ENCODE measurements at places on chromosomes 7 and 10.

DNA sequence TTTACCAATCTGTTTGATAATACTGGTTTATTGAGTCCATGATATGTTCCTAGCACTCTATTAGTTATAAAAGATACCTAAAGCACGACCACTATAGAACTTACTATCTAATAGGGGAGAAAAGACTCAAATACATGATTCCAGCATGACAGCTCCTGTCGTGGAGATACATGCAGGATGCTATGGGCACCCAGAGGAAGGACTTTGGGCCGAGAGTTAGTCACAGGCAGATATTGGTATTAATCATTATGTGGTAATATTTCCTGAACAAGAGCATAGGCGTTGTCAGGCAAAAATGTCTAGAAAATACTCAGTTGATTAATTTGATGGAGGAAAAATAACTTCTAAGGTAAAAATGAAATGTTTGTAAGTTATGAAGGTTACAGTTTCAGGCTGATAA is 31.8 kb downstream of the CNNM2 start:
- no peak for DNase-seq
- H3K36me3 ChIP-seq: no peaks in the 10 kb centered on the region
- H3K4me3 ChIP-seq: no peak overlapping the region
- no peaks in the 10 kb centered on the region for H3K4me1 ChIP-seq

DNA sequence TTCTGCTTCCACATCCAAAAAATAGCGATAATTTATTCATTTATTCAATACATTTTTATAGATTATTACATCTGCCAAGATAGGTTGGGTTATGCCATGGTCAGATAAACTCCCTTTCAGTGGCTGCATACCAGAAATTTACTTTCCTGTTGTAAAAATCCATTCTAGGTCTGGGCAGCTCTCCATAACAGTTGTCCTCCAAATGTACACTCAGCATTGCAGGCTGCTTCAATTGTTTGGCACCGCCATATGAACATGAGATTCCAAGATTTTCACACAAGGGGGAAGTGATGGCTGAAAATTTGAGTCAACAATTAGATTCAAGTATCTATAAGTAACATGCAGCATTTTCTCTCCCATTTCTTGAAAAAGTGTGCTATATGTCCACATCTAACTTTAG is 568.7 kb downstream of the ETV1 start:
- no peak overlapping the region for H3K27ac ChIP-seq
- H3K4me3 ChIP-seq: no peak overlapping the region
- no peaks in the 10 kb centered on the region for H3K36me3 ChIP-seq
- no peak for DNase-seq
- no peaks in the 10 kb centered on the region for H3K4me1 ChIP-seq

DNA sequence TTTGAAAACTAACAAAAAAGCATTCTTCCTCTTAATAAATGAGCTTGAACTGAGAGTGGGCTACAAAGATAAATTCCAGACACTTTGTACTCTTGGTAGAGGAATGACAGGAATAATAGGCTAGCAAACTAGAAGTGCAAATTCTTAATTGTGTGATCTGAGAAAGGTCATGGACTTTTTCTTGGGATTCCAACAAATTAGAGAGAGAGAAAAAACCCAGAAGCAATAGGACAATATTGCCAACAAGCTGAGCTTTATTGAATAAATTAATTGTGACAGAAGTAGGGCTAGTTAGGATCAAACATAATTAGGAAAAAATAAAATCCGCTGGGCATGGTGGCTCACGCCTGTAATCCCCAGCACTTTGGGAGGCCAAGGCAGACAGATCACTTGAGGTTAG is 41.4 kb upstream of the LAMB1 start:
- no peaks in the 10 kb centered on the region for H3K27me3 ChIP-seq
- no peak overlapping the region for H3K27ac ChIP-seq
- no peaks in the 10 kb centered on the region for H3K4me1 ChIP-seq
- no peak for DNase-seq
- H3K36me3 ChIP-seq: no peaks in the 10 kb centered on the region
- no peak overlapping the region for H3K4me3 ChIP-seq

DNA sequence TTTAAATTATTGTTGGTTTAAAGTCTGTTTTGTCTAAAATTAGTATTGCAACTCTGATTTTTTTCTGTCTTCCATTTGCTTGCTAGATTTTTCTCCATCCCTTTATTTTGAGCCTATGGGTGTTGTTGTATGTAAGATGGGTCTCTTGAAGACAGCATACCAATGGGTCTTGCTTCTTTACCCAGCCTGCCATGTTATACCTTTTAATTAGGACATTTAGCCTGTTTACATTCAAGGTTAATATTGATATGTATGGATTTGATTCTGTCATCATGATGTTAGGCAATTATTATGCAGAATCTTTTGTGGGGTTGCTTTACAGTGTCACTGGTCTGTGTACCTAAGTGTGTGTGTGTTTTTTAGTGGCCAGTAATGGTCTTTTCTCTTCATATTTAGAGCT is 281.4 kb upstream of the CSTF2T start:
- no peaks in the 10 kb centered on the region for H3K36me3 ChIP-seq
- DNase-seq: no peak
- no peak overlapping the region for H3K27ac ChIP-seq
- peaks cover 1% of the 10 kb centered on the region for H3K4me1 ChIP-seq
- no peak overlapping the region for H3K4me3 ChIP-seq

- H3K4me3 ChIP-seq: peak overlapping the region; percentile 47
- no peak overlapping the region for H3K27ac ChIP-seq
- H3K27me3 ChIP-seq: no peaks in the 10 kb centered on the region
- no peaks in the 10 kb centered on the region for H3K36me3 ChIP-seq
- no peak for DNase-seq
Measured at GRCh38 chr7:158976468-158976848, 120.1 kb downstream of the DYNC2I1 start.

DNA sequence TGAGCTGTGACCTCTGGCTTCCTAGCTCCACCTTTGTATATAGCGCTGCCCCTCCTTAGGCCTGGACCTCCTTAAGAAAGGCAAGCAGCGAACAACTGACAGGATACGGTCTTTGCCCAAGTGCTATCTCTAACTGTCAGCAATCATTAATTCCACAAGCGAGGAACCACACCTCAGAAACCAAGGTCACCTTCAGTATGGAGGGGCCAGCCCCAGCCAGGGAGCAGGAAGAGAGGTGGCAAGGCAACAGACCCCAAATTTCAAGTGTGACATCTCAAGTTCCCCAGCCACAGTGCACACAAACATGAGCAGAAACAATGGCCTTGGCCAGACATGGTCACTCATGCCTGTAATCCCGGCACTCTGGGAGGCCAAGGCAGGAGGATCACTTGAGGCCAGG is 4.8 kb upstream of the AOC1 start:
- no peaks in the 10 kb centered on the region for H3K4me1 ChIP-seq
- DNase-seq: no peak
- no peak overlapping the region for H3K4me3 ChIP-seq
- no peak overlapping the region for H3K27ac ChIP-seq
- H3K36me3 ChIP-seq: no peaks in the 10 kb centered on the region
- no peaks in the 10 kb centered on the region for H3K27me3 ChIP-seq

DNA sequence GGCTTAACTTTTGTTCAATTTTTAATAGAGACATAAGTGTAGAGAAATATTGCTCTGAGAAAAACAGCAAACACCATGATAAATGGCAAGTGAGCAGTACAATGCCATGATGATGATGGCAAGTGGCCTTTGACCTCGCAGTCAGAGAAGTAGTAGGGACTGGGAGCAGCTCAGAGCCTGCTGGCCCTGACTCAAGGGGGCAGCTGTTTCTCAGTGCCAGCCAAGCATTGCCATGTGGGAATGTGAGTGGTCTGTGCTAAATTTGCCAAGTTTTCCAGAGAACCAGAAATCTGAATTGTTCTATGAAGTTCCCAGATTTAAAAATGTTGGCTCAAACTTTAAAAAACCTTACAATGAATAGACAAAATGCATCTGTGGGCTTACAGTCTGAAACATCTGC is 187.9 kb downstream of the BICC1 start:
- no peak for DNase-seq
- no peak overlapping the region for H3K27ac ChIP-seq
- H3K36me3 ChIP-seq: no peaks in the 10 kb centered on the region

- H3K36me3 ChIP-seq: 0 out of 2 replicates have a peak, but pooled peaks cover 3% of the 10 kb centered on the region
- H3K27me3 ChIP-seq: no peaks in the 10 kb centered on the region
- H3K4me1 ChIP-seq: no peaks in the 10 kb centered on the region
- H3K27ac ChIP-seq: no peak overlapping the region
- DNase-seq: no peak
Measured at GRCh38 chr7:37089972-37090371, 358.7 kb downstream of the ELMO1 start.

DNA sequence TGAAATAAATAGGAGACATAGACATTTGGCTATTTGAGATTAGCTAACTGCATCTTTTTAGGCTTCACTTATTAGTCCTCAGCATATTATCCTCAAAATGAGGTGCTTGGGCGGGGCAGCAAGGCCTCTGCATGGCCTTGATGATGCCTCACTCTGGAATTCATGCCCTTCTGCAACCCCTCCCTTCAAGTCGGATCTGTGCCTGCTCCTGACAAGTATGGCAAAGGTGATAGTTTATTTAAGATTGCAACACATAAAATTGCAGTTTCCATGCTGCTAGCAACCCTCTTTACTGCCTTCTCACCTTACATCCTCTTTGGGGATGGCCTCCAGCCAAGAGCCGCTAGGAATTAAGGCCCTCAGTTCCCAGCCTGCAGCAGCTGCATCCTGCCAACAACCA is 241.3 kb upstream of the ADARB2 start:
- H3K27ac ChIP-seq: no peak overlapping the region
- H3K36me3 ChIP-seq: no peaks in the 10 kb centered on the region
- DNase-seq: no peak
- no peak overlapping the region for H3K4me3 ChIP-seq

DNA sequence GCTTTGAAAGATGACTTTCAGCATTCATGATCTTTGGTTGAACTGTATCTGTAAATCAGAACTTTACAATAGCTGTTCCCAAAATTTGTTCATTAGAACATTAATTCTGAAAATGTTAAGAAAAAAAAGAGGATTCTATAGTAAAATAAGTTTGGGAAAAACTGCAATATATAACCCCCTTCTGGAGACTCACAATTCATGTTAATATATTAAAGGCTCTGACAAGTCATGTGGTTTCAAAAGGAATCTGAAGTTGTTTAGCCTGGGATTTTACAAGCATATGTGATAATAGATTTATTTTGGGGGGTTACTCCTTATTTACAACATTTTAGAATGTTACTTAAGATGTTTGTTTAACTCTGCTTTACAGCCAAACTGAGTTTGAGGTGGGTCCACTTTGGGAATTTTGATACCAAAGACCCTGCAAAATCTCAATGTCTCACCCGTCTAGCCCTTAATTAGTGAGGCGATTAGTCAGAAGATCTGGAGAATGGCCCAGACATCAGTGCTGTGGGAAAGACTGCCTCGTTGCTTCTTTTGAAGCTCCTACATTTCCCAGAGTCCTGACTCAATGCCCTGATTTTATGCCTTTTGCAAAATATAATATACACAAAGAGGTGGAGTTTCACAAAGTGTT is 40.0 kb downstream of the CDK1 start:
- no peaks in the 10 kb centered on the region for H3K27me3 ChIP-seq
- no peak overlapping the region for H3K4me3 ChIP-seq
- no peak for DNase-seq

- no peak overlapping the region for H3K27ac ChIP-seq
- H3K4me1 ChIP-seq: no peaks in the 10 kb centered on the region
- H3K4me3 ChIP-seq: peak overlapping the region; percentile 39
- no peaks in the 10 kb centered on the region for H3K36me3 ChIP-seq
Measured at GRCh38 chr7:100641860-100642533, 645 bp upstream of the TFR2 start.

- no peaks in the 10 kb centered on the region for H3K4me1 ChIP-seq
- H3K27ac ChIP-seq: no peak overlapping the region
- H3K36me3 ChIP-seq: no peaks in the 10 kb centered on the region
- DNase-seq: no peak
- no peaks in the 10 kb centered on the region for H3K27me3 ChIP-seq
- no peak overlapping the region for H3K4me3 ChIP-seq
Measured at GRCh38 chr7:80385508-80385907, 126.4 kb downstream of the GNAT3 start.

GRCh38 chr10:117936141-117936540 is 110.6 kb downstream of the RAB11FIP2 start:
- H3K4me1 ChIP-seq: no peaks in the 10 kb centered on the region
- no peak overlapping the region for H3K27ac ChIP-seq
- no peak for DNase-seq
- no peak overlapping the region for H3K4me3 ChIP-seq
- H3K36me3 ChIP-seq: no peaks in the 10 kb centered on the region
- no peaks in the 10 kb centered on the region for H3K27me3 ChIP-seq

DNA sequence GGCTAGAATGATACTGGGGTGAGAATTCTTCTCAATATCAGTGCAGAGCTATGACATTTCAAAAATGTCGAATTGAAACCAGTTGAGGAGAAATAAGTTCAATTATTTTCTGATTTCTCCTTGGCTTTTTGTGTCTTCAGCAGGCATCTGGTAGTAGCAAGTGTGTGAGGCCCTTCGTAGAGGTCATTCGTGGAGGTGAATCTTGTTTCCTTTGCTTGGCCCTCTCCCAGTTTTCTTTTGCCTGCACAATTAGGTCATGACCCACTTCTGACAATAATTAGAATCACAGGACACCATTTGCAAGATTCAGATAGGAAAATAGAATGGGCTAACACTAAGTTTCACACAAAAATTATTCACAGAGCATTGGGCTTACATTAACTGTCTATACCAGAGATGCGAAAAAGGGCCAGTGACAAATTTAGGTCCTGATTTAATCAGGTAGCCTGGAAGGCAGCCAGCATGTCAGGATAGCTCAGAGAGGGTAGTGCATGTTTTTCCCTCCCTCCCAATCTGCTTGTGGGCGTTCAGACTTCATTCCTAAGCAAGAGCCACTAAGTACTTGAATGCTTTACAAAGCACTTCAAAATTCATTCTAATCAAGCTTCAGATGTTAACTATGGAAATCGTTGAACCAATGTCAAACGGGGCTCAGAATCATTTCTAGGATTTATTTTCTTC is 24.0 kb upstream of the A1CF start:
- no peak overlapping the region for H3K27ac ChIP-seq
- no peaks in the 10 kb centered on the region for H3K36me3 ChIP-seq
- H3K4me1 ChIP-seq: no peaks in the 10 kb centered on the region
- H3K4me3 ChIP-seq: no peak overlapping the region
- DNase-seq: no peak
- no peaks in the 10 kb centered on the region for H3K27me3 ChIP-seq

- H3K4me1 ChIP-seq: no peaks in the 10 kb centered on the region
- no peak for DNase-seq
- no peak overlapping the region for H3K27ac ChIP-seq
- no peak overlapping the region for H3K4me3 ChIP-seq
- no peaks in the 10 kb centered on the region for H3K27me3 ChIP-seq
Measured at GRCh38 chr10:109504401-109504800, 418.9 kb downstream of the XPNPEP1 start.

GRCh38 chr10:11799736-11800080 is 23.4 kb upstream of the PROSER2 start:
- no peaks in the 10 kb centered on the region for H3K4me1 ChIP-seq
- H3K4me3 ChIP-seq: no peak overlapping the region
- H3K27ac ChIP-seq: no peak overlapping the region
- no peaks in the 10 kb centered on the region for H3K27me3 ChIP-seq
- no peak for DNase-seq

GRCh38 chr10:91017198-91017597 is 96.3 kb upstream of the ANKRD1 start:
- no peak overlapping the region for H3K27ac ChIP-seq
- no peak overlapping the region for H3K4me3 ChIP-seq
- no peaks in the 10 kb centered on the region for H3K27me3 ChIP-seq
- no peaks in the 10 kb centered on the region for H3K36me3 ChIP-seq

- H3K27ac ChIP-seq: no peak overlapping the region
- H3K27me3 ChIP-seq: peaks cover 23% of the 10 kb centered on the region
- no peaks in the 10 kb centered on the region for H3K36me3 ChIP-seq
- H3K4me3 ChIP-seq: no peak overlapping the region
Measured at GRCh38 chr10:123585477-123586445, 80.4 kb upstream of the GPR26 start.

GRCh38 chr10:76248649-76249200 is 817.3 kb downstream of the LRMDA start:
- DNase-seq: no peak
- no peaks in the 10 kb centered on the region for H3K36me3 ChIP-seq
- no peak overlapping the region for H3K4me3 ChIP-seq
- H3K4me1 ChIP-seq: peaks cover 9% of the 10 kb centered on the region

Measured in MM.1S (cell line).